ENCODE measurements at places on chromosomes 5 and 9.

DNA sequence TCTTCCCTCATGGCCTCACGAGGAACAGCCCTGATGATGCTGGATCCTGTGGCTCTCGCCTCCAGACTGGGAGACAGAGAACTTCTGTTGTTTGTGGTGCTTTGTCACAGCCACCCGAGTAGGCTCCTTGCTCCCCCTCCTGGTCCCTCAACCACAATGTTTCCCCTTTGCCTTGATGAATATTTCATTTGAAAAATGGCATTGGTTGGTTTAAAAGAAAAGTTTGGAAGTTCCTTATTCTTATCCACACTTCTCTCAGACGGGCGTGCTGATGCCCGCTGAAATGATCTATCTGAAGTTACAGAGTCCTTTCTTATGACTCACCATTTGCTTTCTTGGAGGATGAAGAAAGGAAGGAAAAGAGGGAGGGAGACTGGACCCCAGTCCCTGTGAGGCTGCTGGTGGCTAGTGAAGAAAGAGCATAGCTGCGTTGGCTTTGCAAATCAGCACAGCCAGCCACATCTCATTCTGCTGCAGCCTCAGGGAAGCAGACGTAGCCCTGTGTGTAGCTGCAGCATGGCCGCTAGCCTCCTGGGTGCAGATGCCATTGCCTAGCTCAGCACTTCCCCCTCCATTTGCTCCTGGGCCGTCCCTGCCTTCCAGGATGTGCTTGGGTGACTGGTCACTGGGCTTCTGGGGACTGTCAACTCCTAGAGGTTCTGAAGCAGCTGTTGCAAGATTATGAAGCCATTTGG, 185.9 kb downstream of the ERCC6L2 start:
- peak; percentile 82 for DNase-seq

- DNase-seq: no peak
These were observed 49.6 kb downstream of the NSUN2 start for GRCh38 chr5:6583049-6583880.

DNA sequence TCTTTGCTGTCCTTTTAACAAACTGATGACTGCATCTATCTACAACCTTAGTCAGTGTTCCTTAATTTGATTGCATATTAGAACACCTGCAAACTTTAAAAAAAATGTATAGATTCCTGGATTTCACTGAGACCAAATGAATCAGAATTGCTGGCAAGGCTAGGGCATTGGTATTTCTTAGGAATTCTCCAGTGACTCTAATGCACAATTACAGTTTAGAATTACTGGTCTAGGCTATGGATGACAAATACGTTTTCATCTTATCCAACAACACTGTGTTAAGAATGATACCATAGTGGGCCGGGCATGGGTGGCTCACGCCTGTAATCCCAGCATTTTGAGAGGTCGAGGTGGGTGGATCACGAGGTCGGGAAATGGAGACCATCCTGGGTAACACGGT, 545.9 kb upstream of the RIOK2 start:
- DNase-seq: no peak

DNA sequence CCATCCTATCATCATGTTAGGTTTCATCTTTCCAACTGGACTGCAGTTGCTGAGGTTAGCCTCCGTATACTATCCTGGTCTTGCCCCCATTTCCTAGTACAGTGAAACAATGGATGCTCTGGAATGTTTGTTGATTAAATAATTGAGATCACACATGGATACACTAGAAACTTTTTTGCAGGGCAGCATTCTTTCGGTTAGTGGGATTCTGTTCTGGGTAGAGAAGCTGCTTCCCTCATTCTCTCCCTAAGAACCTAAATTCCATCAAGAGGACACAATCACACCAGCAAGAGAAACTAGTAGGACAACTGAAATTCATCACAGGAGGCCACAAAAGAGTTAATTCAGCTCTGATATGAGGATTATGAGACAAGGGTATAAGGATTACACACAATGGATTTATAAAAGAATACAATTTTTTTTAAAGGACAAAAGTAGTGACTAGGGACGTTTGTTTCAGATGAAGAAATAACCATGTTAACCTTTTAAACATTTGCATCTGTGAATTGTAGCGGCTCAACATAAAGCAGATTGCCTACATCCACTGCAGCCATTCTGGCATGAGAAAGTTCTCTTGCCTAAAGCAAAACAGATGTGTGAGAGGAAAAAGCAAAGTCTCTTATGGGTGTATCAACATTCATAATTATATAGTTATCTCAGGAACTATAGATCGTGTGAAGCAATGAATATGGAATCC, 162.7 kb upstream of the LHFPL2 start:
- no peak for DNase-seq

- DNase-seq: no peak
These were observed 193.5 kb downstream of the GNA14 start for GRCh38 chr9:77454663-77455062.

GRCh38 chr5:111389390-111390082, 122.8 kb downstream of the STARD4 start:
- no peak for DNase-seq

- peak; percentile 43 for DNase-seq
These were observed 30.4 kb upstream of the LTC4S start for GRCh38 chr5:179763215-179763945.

DNA sequence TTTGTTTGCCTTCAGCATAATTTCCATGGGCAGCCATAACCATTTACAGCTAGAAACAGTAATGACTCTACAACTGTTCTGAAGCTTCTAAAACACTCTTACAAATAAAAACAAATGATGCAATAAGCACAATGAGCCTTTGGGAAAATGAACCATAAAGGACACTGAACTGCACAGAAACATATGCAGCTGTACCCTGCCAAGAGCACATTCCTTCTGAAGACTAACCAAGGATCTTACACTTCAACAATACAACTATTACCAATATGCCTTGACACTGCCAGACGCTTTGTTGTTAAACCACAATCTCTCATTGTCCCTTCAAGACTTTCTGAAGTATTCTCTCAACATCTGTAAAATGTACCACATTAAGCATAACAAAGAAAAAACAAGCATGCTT, 104.2 kb upstream of the HMHB1 start:
- DNase-seq: no peak

DNA sequence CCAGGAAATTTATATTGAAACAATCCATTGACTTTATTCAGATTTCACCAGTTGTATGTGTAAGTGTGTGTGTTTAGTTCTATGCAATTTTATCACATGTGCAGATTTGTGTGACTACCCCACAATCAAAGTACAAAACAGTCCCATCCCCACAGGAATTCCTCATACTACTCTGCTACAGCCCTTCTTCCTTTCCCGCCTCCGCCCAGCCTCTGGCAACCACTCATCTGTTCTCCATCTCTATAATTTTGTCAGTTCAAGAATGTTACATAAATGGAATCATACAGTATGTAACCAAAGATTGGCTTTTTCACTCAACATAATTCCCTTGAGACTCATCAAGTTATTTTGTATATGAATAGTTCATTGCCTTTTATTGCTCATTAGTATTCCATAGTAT, 289.1 kb downstream of the GADD45G start:
- DNase-seq: no peak

- no peak for DNase-seq
These were observed 4.4 kb downstream of the SETD9 start for GRCh38 chr5:56913766-56914165.

- no peak for DNase-seq
These were observed 54.5 kb downstream of the BNC2 start for GRCh38 chr9:16816011-16816410.

DNA sequence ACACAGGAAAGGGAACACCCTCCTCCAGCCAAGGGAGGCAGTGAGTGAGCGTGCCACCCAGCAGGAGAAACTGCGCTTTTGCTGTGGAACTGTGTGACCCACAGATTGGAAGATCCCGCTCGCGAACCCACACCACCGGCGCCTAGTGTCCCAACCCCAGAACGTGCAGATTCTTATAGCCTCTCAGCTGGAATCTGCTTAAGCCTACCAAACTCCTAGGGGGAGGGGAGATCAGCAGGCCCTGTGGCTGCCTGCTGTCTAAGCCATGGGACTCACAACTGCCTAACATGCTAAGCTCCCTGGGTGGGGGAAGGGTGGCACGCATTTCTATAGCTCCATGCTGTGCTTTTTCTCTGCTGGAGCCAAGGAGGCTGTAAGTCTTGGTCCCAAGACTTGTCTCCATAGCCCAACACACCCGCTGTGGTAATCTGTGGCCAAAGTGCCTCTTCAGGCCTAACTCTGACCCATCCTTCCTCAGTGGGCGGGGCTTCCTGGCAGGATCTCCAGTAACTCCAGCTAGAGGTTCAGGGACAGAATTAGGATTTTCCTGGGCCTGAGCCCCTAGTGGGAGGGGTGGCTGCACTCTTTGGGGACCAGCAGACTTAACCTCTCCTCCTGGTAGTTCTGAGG, 485.0 kb downstream of the TAF11L14 start:
- DNase-seq: no peak

DNA sequence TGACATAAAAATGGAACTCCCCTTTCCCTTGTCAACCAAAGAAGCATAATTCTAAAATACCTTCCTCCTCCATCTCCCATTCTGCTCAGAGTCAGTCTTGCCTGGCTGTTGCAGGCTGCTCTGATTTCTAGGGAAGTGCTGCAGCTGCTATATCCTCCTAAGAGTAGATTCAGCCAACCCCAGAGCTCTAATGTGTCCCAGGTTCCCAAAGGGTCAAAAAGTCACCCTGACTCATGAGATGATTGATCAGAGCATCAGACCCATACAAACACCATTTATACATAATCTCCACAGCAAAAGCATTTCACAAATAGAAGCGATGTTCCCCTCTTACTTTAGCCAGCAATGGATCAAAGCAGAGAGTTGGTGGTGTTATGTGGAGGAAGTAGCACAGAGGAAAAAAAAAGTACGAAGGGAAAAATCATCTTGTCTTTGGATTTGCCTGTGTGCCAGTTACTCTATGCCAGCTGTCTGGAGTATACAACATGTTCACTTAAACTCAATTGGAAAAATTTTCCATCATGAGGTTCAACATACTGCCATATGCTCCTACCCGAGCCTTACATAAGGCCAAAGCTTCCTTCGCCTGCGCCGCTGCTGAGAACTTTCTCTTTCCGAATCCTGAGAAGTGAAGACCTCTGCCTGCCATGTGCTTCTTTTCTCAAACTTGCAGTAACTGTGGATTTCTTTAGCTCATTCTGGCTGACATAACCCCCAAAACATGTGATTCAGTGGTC, 258.0 kb downstream of the TLE4 start:
- DNase-seq: no peak

DNA sequence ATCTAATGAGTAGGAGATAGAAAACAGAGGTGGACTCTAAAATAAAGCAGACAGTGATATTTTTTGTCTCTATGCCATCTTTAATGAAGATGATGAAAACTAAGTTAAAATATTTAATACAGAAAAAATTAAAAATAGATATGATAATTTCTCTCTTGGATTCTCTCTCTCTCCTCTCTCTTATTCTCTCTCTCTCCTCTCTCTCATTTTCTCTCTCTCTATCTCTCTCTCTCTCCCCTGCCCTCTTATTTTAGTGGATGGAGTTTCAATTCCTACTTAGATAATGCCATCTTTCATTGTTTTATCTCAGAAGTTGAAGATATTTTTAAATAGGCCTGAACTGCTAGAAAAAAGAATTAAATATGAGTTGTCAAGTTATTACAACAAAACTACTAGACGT, 38.2 kb downstream of the ESM1 start:
- DNase-seq: no peak

DNA sequence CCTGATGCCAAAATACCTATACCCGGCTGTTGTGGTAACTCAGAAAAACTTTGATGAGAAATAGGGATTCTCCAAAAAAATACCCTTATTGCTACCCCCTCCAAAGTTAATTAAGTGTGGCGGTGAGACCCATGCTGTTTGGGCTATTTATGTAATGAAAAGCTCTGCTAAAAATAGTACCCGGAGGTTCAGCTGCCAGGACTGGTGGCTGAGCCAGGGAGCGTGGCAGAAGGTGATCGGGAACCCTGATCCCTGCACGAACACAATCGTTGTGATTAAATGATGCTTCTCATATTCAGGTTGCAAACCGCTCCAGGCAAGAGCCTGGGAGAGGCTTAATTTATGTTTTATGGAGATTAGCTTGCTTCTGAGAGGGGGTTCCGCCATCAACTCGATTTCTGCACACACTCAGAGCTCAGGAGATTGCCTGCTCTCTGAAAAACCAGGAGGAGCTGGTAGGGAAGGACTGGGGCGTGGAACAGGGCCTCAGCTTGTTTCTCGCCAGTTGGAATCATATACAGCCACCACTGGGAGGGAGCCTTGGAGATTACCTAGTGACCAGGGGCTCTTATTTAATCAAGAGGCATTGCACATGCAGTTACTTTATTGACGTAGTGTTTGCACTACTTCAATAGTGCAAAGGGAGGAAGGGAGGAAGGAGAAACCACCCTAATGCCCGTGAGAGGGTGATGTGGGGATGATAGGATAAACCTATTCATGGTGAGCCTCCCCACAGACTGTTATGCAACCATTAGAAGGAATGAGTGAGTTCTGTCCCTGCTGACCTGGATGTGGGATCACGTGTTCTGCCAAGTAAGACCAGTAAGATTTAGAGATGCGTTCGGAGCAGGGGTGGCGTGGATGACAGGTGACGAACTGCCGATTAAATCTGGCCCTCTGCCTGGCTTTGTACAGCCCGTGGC, 23.4 kb downstream of the HRH2 start:
- no peak for DNase-seq

All from inflammatory macrophage (primary cell).